ENCODE measurements at places on chromosomes 4 and X.

GRCh38 chrX:24480400-24480865, 15.3 kb downstream of the PDK3 start:
- DNase-seq: no peak

- DNase-seq: no peak
Measured at GRCh38 chrX:141214196-141214595, 28.1 kb downstream of the SPANXC start.

DNA sequence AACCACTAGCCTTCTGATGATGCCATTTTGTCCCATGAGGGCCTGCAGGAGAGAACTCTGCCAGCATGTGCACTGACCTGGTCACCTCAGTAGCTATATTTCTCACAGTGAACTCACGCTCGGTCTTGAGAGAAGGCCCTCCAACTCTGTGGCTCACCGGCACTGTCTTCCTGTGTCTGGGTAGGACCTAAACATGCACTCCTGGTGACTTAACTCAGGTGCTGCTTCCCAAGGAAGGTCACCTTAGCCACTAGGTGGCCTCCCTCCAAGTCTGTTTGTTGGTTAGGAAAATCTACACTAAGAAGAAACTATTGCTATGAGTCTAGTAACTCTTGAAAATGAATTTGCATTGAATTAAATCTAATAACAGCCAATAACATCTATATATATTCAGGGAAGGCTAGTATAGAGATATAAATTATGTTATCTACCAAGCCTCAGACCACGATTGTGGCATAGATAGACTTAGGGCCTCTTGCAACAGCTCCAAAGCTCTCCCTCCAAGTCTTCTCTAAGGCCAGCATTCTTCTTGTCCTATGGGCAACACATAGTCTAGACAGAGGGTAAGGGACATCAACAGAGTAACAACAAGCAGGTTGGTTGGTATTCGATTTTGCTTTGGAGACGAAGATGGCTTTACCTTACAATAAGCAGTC, 24.7 kb downstream of the TLR10 start:
- no peak for DNase-seq

- no peak for DNase-seq
Measured at GRCh38 chr4:26455571-26455970, 34.7 kb downstream of the CCKAR start.

DNA sequence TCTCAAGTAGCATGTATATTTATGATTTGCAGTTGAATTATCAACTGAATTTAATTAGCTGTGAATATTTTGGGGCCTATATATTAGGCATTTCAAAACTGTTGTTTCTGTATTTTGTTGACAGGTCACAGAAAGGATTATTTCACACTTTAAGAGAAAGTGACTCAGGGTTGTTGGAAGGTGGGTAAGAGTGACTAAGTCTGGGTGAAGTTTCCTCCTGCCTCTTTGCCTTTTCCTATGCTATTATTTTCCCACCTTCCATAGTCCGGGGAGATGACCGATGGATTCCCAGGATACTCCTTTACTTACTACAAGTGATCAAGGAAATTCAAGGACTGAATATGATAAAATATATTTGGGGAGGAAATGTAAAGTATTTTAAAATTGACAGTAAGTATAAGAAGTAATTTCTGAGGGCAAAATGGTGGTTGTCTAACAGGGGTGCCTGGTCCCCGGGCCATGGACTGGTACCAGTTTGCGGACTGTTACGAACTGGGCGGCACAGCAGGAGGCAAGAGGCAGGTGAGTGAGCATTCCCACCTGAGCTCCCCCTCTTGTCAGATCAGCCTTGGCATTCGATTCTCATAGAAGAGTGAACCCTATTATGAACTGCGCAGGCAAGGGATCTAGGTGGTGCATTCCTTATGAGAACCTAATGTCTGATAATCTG, 175.5 kb upstream of the GPRIN3 start:
- DNase-seq: no peak

DNA sequence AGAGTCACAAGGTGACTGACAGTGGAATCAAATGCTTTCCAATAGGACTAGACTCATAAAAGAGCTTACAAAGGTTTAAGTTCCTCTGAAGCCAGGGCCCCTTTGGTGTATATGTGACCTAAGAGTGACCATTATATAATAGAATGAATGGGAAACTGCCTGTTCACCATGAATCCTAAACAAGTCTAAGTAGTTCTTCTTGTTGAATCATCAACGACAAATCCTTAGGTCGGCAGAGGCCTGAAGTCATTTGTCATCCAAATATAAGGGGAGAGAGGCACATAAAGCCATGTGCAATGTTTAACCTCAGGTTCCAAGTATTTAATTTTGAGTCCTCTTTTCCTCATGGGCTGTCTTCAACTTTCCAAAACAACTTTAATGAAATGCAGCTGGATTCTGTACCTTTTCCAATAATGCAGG, 122.4 kb downstream of the RASL11B start:
- DNase-seq: no peak

- no peak for DNase-seq
Measured at GRCh38 chr4:174702979-174703478, 126.0 kb downstream of the GLRA3 start.

- no peak for DNase-seq
Measured at GRCh38 chrX:35842674-35843073, 44.5 kb downstream of the MAGEB16 start.

GRCh38 chr4:140568507-140569306, at the start of gene UCP1:
Gene UCP1 (minus strand): TSS chr4:140568961. CDS start chr4:140568729, 232 bp downstream.
- DNase-seq: no peak

DNA sequence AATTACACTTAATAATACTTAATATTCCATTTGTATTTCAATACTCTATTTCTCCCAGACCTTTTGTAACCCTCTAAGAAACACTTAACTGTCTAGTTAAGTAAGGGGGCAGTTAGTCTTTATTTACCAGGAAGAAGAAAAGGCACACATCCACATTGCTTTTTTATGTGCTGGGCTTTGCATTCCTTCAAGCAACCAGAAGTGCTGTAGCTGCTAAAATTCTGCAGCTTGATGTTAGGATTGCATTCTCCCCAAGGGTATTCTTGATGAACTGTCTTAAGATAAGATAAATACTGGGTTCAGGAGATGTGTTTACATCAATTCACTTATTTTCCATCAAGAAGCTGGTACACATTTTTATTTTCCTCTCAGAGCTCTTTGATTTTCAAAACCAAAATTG, 24.0 kb downstream of the ASIC5 start:
- no peak for DNase-seq

DNA sequence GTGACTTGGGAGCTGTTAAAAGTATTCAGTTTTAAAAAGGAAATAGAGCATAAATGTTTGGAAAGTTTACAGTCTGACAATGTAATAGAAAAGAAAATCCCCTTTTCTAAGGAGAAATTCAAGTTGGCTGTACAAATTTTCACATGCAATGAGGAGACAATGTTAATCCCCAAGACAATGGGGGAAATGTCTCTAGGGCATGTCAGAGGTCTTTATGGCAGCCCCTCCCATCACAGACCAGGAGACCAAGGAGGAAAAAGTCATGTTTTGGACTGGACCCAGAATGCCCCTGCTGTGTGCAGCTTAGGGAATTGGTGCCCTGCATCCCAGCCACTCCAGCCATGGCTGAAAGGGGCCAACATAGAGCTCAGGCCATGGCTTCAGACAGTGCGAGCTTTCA, 831.1 kb upstream of the ADGRL3 start:
- DNase-seq: no peak

- DNase-seq: no peak
Measured at GRCh38 chr4:10598829-10599228, 85.7 kb downstream of the CLNK start.

GRCh38 chr4:26905172-26905571, 44.5 kb downstream of the STIM2 start:
- no peak for DNase-seq

- no peak for DNase-seq
Measured at GRCh38 chr4:6586715-6587325, 11.8 kb downstream of the MAN2B2 start.

- no peak for DNase-seq
Measured at GRCh38 chrX:83319023-83319422, 189.1 kb upstream of the POU3F4 start.

- DNase-seq: no peak
Measured at GRCh38 chr4:55255179-55255578, 90.9 kb upstream of the SRD5A3 start.

Data from T-helper 9 cell (primary cell).